T-helper 2 cell treated with Interferon-gamma antibody and Interleukin-4, amounts not matched to agents 100 ng/mL and 5 ng/mL, for 36 hours (primary cell): ENCODE measurements at places on chromosomes 5 and 9. TPM values are rescaled to one million over a fixed set of nuclear protein-coding genes. Genes with fewer than 3 reads are reported as not detected.

SLC36A3 gene
- total RNA-seq, result not detected in 2 replicates

CLPTM1L gene
- total RNA-seq, result 116 and 118 TPM in 2 replicates

FCN2 gene
- total RNA-seq, result not detected in 2 replicates

DNAJB5 gene
- 4.2 and 4.8 TPM in 2 replicates for total RNA-seq

PCDHGC5 gene
- total RNA-seq, result not detected in 2 replicates

C5orf52 gene
- not detected in 2 replicates for total RNA-seq

ZNF300 gene
- 0.57 and 0.61 TPM in 2 replicates for total RNA-seq

PCDHGB6 gene
- 0.25 and 0.41 TPM in 2 replicates for total RNA-seq

ENTPD2 gene
- total RNA-seq, result not detected in 2 replicates

SAP30L gene
- 37.7 and 47.3 TPM in 2 replicates for total RNA-seq

LPCAT1 gene
- 73.9 and 74.9 TPM in 2 replicates for total RNA-seq

FBN2 gene
- total RNA-seq, result not detected in 2 replicates

CCL19 gene
- not detected in 2 replicates for total RNA-seq

SH2D3C gene
- 57.6 and 58.4 TPM in 2 replicates for total RNA-seq

IRX2 gene
- total RNA-seq, result not detected in 2 replicates

FBP2 gene
- not detected in 2 replicates for total RNA-seq

ANKRD34B gene
- total RNA-seq, result not detected in 2 replicates

PCDHB3 gene
- total RNA-seq, result not detected in 2 replicates

TMEFF1 gene
- 0.16 and 0.27 TPM in 2 replicates for total RNA-seq
